Stimulated activated CD8-positive, alpha-beta memory T cell treated with anti-CD3 and anti-CD28 coated beads, Interleukin-4, amount 100 ng/mL, for 1 hour (primary cell): ENCODE measurements at places on chromosomes 6 and 20.

DNA sequence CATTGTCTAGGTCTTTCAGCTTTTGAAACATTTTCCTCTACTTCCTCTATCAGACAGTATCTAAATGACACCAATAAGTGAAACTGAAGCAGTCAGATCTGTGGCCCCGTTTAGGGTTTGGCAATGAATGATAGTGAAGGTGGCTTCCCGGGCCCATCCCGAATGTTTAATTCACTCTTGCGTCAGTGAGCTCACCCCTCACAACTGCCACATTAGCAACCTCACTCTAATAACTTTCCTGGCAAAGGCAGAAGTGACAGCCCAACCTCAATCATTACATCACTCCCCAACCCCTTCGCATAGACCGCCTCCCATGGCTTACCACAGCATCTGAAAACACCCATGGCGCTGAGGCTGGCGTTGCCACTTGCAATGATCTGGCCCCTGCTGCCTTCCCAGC, 92.4 kb upstream of the CD83 start:
- DNase-seq, result no peak

DNA sequence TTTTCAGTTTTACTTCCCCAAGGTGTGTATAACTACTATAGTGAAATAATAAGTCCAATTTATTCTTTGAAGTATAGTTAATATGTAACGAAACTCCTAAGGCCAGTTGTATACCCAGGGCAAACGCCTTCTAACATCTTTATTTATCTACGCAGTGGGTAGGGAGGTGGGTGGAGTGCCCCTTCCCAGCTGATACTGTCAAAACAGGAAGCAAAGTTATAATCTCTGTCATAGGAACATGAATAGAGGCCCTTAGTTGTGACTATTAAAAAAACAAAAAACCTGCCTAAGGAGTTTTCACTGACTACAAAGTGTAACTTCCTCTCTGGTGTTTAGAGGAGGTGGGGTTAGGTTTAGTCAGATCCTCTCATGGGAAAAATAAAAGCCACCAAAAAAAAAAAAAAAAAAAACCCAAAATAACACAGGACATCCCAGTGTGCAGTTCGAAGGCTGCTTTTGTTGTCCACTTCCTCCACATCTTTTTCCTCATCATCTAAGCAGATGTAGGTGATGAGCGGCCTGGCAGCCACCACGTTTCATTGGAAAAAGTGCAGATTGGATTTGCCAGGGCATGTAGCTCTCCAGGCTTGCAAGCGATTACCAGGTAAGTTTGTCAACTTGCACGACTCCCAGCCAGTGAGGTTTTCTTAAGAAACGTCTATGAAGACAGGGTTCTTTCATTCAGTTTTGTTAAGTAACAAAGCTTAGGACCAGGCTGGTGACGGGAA, 58.7 kb downstream of the UTRN start:
- DNase-seq, result no peak

DNA sequence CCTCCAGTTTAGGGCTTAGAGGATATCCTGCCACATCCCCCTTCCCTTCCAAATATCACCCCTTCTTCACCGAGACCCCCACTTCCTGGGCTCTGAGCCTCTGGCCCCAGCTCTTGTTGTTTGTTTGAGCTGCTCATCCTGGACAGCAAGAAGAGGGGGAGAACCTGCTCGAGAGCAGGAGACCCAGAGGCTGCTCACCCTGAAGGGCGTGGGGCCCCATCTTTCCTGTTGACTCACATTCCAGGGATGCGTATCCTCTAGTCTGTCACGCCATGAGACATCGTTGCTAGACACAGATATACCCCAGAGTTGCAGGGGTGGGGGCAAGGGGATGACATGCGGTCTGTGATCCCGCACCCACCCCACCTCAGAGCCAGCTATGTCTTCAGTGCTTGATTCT, 5.7 kb upstream of the TNXB start:
- DNase-seq, result no peak

- DNase-seq, result no peak
Observed at GRCh38 chr6:167424060-167424673, 99.3 kb downstream of the TTLL2 start.

DNA sequence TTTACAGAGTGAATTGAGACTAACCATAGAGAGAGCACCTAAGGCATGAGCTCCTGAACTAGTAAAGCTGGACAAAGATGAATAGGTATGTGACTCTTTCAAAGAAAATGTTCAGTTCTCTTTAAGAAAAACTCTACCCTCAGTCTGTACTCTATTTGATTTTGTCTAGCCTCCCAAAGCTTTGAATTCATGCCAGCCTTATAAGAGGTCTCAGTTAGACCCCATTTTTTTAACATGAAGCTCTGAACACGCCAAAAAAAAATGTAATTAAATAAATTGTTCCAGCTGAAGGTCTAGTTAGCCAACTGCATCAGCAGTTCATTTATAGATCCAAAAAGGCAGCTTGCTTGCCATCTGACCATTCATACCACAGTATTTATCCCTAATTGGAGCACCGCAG, 71.6 kb downstream of the COL9A1 start:
- no peak for DNase-seq

- no peak for DNase-seq
Observed at GRCh38 chr20:56914532-56914931, 285.4 kb downstream of the TFAP2C start.

GRCh38 chr20:1277529-1278322, 11.6 kb downstream of the SNPH start:
- no peak for DNase-seq

DNA sequence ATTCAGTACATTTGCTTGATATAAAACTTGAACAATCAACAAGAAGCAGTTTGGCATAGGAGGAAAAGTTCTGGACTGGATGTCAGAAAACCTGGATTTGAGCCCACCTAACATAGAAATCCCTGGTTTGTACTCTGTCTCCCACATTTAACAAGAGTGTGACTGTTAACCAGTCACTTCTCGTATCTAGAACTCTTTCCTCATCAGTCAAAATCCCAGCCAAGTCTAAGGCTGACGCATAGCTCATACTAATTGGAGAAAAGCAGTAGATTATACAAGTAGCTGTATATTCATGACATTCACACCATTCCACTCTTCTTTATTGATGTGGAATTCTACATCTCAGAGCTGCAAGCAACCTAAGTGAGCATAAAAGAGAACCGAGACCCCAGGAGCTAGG, 222.7 kb downstream of the PHACTR1 start:
- no peak for DNase-seq

GRCh38 chr20:45962031-45962755, 9.8 kb downstream of the ZNF335 start:
- DNase-seq, result no peak

DNA sequence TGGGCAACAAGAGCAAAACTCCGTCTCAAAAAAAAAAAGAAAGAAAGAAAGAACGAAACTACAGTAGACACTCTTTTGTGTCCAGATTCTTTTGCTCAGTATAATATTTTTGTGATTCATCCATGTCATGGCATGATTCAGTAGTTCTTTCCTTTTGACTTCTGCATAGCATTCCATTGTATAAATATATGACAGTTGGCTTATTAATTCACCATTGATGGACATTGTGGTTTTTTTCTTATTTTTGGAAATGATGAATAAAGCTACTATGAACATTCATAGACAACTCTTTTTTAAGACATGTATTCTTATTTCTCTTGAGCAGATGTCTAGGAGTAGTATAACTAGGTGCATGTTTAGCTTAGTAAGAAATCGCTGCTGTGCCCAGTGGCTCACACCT, 10.3 kb upstream of the IER3 start:
- no peak for DNase-seq

GRCh38 chr20:61083431-61083830, 168.6 kb upstream of the CDH4 start:
- no peak for DNase-seq

DNA sequence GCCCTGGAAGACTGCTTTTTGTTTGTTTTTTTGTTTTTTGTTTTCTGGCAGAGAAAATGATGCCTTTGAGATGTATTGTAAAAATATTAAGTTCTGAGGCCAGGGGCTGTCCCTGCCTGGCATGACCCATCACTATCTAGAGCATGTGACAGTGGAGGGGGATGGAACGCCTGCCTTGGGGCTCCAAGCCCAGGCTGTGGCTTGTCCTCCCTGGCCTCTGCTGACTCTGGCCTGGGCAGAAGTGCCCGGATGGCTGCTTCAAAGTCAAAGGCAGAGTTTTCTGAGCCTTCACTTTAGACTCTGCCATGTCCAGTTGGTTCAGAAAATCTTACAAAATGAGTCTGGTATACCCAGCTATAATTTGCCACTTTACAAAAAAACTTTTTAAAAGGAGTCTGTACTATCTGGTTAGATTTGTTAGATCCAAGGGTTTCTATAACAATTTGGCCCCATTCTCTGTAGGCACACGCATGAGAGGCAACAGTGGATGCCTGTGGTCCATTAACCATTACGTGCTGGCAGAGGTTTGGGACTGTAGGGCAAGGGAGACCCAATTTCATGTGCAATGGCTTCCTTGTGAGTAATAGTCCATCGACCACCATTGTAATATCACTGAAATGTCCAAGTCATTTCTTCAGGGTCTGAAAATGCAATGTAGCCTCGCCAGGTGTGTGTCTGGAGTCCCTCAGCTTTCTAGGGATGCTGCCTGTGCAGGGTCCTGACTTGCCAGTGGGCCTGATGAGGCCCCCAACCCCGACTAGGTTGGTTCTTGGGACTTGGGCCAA, 8.3 kb downstream of the PPP1R3G start:
- DNase-seq, result no peak

GRCh38 chr6:161407115-161407514, 133.3 kb upstream of the AGPAT4 start:
- DNase-seq, result no peak

GRCh38 chr6:166586424-166587156, at the start of gene RAMACL:
RAMACL (minus strand) TSS chr6:166586678; CDS start chr6:166586477, 201 bp downstream.
- DNase-seq, result no peak

- DNase-seq, result no peak
Observed at GRCh38 chr6:111994791-111995190, 59.1 kb upstream of the CCN6 start.

- no peak for DNase-seq
Observed at GRCh38 chr20:4156411-4156810, 141.1 kb upstream of the RNF24 start.

DNA sequence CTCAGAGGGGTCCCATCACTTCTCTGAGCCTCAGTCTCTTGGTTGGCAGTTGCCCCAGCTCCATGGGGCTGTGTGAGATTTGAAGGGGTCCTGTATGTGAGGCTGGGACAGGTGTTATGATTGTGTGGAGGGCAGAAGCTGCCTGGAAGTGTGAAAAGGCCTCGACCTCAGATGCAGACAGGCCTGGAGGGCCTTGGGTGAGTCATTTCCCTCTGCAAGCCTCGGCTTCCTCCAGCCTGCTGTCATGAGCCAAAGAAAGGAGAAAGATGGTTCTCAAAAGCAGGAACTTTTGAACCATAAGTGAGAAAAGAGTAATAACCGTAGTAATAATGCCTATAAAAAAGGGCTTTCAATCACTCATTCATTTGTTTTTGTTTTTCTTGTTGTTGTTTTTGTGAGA, 37.5 kb downstream of the SNAI1 start:
- DNase-seq, result no peak

DNA sequence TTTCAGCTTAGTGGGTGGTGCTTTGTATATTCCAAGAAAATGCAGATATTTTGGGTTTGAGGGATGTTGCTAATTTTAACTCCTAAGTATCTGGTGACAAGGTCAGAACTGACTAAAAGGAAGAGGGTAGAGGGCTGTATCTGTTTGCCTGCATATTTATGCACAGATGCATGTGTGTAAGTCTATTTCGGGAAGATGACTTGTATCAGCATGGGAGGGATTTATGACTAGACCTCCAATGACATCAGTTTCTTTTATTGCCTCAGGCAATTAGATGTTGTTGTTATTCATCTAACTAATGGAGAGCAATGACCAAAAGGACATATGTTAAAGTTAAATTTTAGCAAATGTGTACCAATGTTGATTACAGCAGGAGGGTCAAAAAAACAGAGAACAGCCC, 734.3 kb downstream of the QKI start:
- no peak for DNase-seq

DNA sequence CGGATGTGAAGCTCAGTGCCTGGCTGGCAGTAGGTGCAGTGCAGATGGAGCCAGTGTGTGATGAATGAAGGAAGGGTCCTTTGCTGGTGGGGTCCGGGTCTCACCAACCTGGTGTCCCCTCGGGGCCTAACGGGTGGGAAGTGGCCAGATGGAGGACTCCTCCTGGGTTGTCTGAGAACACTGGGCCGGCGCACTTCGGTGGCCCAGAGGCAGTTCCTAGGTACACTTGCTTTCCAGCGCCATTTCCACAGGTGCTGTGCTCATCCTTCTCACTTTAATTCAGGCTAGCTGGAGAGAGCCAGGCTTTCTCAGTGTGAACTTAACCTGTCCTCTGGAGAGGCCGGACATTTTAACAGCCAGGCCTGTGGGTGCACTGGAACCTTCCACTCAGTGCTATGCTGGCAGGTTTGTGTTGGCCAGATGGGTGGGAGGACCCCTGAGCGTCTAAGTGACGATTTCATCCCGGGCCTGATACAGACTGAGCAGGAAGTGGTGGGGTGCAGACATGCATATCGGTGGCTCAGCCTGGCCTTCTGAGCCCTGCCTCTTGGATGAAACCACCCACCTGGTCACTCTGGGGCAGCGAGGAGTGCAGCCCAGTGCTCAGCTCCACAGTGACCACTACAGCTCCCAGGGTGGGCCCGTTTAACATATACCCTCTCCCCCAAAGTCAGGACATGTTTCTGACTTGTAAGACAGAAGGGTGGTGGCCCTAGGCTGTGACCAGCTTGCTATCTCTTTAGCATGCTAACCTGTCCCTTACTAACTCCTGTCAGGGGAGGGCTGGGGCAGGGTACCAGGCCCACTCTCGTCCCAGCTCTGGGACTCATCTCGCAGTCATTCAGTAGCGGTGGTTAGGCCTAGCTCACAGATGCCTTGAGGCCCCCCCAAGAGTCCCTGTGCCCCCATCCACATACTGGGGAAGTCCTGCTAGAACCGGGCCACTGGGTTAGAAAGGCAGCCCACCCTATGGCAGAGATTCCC, 8.2 kb upstream of the PYGB start:
- DNase-seq, result no peak

DNA sequence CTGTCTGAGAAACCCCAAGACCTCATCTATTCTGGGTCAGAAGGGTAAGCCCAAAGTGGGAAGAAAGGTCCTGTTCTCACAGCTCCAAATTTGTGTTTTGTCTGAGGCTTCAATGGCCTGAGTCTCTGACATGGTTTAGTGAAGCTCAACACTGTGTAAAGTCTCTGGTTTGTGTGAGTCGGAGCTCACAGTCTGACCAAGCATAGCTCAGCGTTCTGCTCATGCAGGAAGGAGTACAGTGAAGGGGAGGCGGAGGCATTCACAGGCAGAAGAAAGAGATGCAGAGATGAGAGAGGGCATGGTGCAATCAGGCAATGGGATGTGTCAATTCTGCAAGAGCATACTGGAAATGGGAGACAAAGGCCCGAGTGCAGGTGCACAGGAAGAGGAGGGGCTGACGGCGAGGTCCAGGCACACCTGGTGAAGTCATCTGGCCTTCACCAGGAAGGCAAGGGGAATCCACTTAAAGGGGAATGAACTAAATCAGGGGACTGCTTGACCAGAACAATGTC, 463.0 kb upstream of the AGPAT4 start:
- DNase-seq, result no peak

GRCh38 chr6:37011656-37012378, 6.4 kb downstream of the FGD2 start:
- DNase-seq, result no peak
